ENCODE measurements at places on chromosomes 6 and 20.

DNA sequence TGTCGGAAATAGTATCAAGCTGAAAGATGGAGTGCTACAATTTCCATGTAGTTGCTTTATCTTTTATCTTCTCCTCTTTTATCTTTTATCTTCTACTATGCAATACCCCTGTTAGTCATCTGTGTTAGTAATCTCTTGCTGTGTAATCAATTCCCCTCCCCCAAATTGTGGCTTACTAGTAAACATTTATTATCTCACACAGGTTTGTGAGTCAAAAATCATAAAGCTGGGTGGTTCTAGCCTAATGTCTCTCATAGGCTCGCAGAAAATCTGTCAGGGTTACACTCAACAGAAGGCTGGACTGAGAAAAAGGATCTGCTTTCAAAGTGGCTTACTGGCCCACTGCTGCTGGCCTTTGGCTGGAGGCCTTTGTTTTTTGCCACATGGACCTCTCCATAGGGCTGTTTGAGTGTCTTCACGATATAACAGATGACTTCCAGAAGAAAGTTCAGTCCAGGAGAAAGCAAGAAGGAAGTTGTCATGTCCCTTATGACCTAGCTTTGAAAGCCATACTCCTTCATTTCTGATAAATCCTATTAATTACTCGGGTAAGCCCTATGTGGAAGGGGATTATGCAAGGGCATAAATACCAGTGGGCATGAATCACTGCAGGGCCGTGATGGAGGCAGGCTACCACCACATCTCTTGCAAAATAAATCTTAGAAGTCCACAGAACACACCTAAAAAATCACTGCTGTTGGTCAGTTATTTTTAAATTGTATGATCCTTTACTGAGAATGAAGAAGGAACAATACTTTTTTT lies 24.5 kb upstream of the PTCHD4 start:
- DNase-seq: no peak

- DNase-seq: no peak
These were observed 258.0 kb upstream of the TAB2 start for GRCh38 chr6:149059557-149059956.

DNA sequence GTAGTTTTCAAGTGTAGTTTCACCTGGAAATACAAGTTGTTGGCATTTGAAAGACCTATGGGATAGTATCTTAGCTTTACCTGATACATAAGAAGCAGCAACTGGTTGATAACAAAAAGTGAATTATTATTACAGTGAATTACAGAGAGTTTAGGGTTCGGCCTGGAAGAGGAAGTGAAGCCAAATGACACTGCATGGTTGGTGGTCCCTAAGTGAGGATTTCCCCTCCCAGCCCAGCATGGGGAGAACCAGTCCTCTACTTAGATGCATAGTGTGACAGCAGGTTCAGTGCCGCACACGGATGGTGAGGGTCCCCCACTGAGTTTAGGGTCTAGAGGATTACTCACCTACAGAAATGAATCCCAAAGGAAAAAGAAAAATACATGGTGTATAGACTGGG lies 18.1 kb downstream of the HLA-DPB1 start:
- DNase-seq: no peak

GRCh38 chr20:35276408-35276807 lies 1.5 kb downstream of the MMP24OS start:
- DNase-seq: no peak

DNA sequence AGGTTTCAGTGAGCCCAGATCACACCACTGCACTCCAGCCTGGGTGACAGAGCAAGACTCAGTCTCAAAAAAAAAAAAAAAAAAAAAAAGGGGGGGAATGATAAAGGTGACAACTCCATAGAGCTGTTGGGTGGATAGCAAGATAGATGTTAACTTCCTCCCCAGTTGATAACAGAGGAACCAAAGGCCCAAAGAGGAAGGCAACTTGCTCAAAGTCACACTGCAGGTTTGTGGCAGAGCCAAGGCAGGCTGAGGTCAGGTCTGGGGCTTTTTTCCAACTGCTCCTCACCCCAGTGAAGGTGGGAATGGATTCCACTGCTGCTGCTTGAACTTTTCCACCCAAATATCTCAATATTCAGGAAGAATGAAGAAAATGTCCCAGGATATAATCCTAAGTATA lies 26.7 kb downstream of the HCK start:
- DNase-seq: no peak

DNA sequence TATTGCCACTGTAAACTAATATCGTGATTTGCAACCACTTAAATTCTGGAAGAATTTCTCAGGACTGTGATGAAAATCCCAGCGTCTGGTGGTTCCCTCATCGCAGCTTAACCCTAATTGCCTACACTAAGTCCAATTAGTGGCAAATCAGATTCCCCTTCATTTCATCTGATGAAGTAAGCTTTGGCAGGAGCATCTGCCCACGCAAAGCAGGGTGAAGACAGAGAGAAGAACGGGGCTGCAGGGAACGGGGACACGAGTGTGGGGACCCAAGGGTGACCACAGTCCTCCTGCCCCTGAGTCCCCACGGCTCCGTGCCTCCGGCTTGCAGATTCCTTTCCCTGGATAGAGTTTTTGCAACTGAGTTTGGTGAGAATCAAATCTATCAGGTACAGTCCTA lies 159.5 kb downstream of the LY86 start:
- DNase-seq: no peak

- DNase-seq: no peak
These were observed 556 bp upstream of the SCAF8 start for GRCh38 chr6:154732538-154733182.

DNA sequence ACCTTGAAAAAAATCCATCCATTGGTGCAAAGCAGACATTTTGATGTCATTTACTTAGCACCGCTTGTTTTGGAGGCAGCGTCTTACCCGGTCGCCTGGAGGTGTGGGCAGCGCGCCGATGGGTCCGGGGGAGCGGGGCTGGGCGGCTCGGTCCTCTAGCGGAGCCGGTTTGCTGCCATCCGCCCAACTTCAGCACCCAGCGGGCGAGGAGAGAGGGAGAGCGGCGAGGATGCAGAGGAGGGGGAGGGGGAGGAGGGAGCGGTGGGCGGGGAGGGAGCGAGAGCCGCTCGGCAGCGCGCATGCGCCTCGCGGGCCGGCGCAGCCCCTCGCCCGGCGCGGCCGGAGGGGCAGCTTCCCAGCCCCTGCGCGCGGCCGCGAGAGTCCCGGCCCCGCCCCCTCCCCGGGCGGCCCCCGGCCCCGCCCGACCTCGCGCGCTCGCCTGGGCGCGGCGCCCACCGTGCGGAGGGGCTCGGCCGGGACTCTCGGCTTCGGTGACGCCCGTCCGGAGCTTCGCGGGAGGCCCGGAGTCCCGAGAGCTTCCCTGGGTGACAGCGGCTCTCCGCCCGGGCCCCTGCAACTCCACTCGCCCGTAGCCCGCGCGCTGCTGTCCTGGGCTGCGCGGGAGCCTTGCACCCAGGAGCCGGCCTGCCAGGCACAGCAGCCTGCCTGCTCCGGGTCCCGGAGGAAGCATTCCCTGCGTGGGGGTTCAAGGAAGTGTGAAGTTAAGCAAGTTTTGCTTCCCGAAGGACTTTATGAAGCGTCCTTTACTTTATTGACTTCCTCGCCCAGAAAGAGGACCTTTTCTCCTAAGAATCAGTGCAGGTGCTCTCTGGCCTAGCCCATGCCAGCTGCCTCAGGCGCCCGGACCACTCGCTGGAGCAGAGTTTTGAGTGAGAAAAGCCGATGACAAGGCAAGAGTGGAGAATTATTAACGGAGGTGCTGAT lies at the start of gene RGS17:
RGS17 (minus strand) TSS at position 246 of the 945 bp plus-strand sequence. CDS start 87,264 bp downstream, outside the sequence.
- no peak for DNase-seq

GRCh38 chr6:145824344-145824743 lies 9.7 kb upstream of the FBXO30 start:
- no peak for DNase-seq

DNA sequence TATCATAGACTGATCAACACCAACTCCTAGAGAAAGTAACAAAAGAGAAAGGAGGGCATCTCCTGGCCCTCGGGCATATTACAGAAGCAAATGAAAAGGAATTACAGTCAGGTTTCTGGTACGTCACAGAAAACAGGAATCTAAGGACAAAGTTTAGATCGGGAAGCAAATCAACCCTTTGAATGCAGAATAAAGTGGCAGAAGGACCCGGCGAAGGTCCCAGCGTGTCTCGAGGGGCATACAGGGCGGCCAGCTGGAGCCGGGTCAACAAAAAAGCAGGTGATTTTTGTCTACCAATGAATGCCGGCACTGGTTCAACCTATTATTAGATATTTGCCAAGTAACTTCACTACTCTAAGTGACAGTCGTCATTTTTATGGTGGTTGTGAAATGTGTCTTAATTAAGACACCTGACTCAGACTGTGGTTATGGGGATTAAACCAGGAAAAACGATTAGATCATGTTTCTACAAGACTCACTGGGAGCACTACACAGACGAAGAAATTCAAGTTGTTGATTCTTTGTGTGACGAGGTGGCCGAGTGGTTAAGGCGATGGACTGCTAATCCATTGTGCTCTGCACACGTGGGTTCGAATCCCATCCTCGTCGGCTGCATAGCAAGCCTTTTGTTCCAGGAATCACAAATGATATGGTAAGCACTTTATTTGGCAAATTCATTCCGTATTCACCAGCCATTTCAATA lies 12.4 kb upstream of the ZSCAN9 start:
- no peak for DNase-seq

GRCh38 chr6:20882014-20882413 lies 347.8 kb downstream of the CDKAL1 start:
- no peak for DNase-seq

GRCh38 chr6:108117427-108118358 lies 43.2 kb upstream of the OSTM1 start:
- no peak for DNase-seq

DNA sequence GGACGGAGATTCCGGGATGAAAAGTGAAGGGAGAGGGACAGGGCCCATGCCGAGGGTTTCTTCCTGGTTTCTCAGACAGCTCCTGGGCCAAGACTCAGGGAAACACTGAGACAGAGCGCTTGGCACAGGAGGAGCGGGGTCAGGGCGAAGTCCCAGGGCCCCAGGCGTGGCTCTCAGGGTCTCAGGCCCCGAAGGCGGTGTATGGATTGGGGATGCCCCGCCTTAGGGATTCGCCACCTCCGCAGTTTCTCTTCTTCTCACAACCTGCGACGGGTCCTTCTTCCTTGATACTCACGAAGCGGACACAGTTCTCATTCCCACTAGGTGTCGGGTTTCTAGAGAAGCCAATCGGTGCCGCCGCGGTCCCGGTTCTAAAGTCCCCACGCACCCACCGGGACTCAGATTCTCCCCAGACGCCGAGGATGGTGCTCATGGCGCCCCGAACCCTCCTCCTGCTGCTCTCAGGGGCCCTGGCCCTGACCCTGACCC lies 55.0 kb upstream of the HLA-A start:
- DNase-seq: no peak

GRCh38 chr6:133277900-133278545 lies 36.9 kb downstream of the EYA4 start:
- no peak for DNase-seq

DNA sequence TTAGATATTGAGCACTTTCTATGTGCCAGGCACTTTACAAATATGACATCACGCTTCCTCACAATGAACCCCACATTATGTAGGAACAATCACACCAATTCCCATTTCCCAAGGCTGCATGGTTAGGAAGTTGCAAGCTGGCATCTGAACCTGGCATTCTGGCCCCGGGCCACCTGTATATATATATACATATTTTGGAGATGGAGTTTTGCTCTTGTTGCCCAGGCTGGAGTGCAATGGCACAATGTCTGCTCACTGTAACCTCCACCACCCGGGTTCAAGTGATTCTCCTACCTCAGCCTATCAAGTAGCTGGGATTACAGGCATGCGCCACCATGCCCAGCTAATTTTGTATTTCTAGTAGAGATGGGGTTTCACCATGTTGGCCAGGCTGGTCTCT lies 30.4 kb downstream of the SRC start:
- no peak for DNase-seq

GRCh38 chr6:43793875-43794242 lies 23.8 kb downstream of the VEGFA start:
- no peak for DNase-seq

- DNase-seq: no peak
These were observed 222.2 kb upstream of the PRSS16 start for GRCh38 chr6:27025351-27025750.

- no peak for DNase-seq
These were observed 52.4 kb downstream of the CEBPB start for GRCh38 chr20:50242863-50243609.

GRCh38 chr6:132167929-132168892 lies 217.0 kb upstream of the CCN2 start:
- DNase-seq: no peak

- DNase-seq: no peak
These were observed 30.7 kb downstream of the ZFAND3 start for GRCh38 chr6:37850260-37850659.

DNA sequence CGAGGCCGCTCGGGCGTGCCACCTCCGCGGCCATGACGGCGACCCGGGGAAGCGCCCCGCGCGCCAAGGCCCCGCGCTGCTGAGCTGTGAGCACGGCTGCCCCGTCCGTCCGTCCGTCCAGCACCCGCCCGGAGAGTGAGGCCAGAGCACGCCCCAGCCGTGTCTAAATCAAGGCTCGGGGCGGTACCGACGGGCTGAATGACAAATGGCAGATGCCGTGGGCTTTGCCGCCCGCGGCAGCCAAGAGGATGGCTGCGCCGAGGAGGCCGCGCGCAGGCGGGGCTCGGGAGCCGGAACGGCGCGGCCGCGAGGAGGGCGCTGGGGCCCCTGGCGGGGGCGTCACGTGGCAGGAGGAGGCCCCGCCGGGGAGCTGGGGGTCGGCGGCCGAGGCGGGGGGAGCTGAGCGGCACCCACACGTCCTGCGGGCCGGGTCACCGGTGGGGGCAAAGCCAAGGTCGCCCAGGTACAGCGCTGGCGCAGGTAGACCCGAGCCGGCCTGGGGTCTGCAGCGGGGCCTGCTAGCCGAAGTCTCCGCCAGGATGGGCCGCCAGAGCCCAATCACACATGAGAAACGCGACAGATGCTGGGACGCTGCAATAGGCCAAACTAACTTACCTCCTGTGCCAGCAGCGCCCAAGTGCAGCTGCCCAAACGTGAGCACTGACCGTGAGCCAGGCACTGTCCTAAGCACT lies at the start of gene PLAGL1:
PLAGL1 (minus strand) TSS at position 140 of the 692 bp plus-strand sequence. CDS start 60,123 bp downstream, outside the sequence.
- DNase-seq: no peak

DNA sequence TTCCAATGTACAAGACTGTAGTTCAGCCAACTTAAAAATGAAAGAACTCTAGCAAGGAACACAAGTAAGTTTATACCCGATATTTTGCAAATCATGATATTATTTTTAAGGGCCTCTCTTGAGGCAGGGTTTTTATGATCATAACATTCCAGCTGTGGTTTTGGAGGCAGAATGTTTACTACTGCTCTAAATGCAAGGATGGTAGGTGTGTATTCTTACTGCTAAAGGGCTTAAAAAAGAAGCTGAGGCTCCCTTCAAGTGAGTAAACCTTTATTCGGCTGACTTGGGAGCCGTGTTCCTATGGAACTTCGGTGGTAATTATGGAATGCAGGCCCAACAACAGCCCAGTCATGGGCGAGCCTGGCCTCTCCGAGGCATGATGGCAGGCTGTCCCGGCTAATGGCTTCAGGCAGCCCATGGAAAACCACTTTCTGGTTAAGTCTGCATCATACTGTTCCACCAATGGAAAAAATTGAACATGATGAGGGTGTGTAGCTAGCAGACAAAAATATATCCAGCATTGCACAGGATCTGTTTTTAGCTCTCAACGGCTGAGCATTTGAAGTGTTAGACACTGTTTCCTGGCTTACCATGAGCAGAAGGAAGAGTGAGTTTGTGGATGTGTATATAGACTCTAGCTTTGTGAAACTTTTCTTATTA lies 111.5 kb downstream of the TIAM2 start:
- no peak for DNase-seq

GRCh38 chr20:57835588-57836455 lies 126.0 kb upstream of the PMEPA1 start:
- DNase-seq: no peak

GRCh38 chr6:170186941-170187668 lies 103.8 kb downstream of the DLL1 start:
- DNase-seq: no peak

GRCh38 chr6:90715093-90715655 lies 128.3 kb upstream of the MAP3K7 start:
- no peak for DNase-seq
